ENCODE measurements at places on chromosomes 4 and X. TPM values are rescaled to one million over a fixed set of nuclear protein-coding genes. Genes with fewer than 3 reads are reported as not detected.

Gene TGIF2LX
- not detected for total RNA-seq

- no peak for DNase-seq
These were observed 4.0 kb upstream of the SH2D1A start for GRCh38 chrX:124342174-124342867.

DNA sequence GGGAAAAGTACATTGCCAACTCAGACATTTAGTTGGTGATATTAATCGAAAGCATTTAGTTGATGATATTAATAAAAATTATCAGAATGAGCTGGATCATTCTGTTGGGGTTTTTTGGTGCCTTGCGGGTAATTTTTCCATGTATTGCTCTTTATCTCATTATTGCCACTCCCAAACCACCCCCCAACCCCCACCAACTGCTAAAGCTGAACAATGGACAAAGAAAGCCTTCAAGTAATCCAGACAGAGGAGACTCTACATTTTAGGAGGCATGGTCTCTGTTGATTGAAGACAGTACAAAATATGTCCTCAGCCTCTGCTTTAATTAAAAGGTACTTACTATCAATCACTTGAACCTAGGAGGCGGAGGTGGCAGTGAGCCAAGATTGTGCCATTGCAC, 22.5 kb downstream of the PDK3 start:
- no peak for DNase-seq

GRCh38 chr4:147820975-147821374, 89.1 kb downstream of the ARHGAP10 start:
- no peak for DNase-seq

GRCh38 chrX:39418731-39419638, 617.7 kb downstream of the MID1IP1 start:
- no peak for DNase-seq

GRCh38 chr4:74037076-74037955, 1.2 kb downstream of the CXCL3 start:
- no peak for DNase-seq

GRCh38 chr4:26226629-26227376, 94.0 kb upstream of the RBPJ start:
- no peak for DNase-seq

Gene DCAF4L1
- total RNA-seq: 0.12 TPM

DNA sequence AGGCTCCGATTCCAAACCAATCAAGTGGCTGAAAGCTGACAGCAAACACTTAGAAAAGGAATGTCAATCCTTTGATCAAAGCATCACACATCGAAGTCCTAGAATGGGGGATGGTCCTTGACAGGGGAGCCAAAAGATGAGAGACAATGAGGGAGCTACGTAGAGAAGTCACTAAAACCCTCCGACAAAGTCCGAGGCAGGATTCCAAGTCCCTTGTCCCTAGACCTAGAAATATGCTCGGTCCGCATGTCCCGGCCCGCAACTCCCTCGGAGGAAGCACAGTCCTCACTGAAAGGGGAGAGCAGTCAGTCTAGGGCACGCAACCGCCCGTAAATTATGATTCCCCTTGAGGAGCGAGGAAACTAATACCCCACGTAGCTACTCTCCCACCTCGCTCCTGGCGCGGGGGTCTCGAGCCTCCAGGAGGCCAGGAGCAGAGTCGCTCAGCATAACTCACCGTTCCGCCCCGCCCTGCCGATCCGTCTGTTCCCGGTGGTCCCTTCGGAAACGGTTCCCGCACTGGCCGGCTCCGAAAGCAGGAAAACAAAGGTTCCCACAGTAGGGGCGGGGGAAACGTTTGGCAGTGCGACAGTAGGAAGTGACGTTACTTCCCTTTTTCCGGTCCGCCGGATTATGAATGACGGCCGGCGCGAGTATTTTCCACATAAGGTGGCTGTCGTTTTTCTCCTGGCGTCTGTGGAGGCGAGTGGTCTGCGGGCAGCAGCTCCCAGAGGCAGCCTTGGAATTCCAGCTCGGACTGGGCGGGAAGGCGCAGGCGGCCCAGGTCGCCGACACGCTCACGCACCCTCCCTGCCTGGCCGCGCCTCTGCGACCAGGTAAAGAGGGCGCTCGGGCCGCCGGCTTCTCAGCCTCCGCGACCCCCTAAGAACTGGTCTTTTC, at the start of the genes GSTCD and INTS12:
Gene GSTCD, plus strand, starts transcription at position 604 of the 900 bp plus-strand sequence. CDS start 8,830 bp downstream, outside the sequence.
Gene INTS12, minus strand, starts transcription at position 509 of the 900 bp plus-strand sequence. CDS start 8,684 bp downstream, outside the sequence.
- DNase-seq: peak; percentile 93

DNA sequence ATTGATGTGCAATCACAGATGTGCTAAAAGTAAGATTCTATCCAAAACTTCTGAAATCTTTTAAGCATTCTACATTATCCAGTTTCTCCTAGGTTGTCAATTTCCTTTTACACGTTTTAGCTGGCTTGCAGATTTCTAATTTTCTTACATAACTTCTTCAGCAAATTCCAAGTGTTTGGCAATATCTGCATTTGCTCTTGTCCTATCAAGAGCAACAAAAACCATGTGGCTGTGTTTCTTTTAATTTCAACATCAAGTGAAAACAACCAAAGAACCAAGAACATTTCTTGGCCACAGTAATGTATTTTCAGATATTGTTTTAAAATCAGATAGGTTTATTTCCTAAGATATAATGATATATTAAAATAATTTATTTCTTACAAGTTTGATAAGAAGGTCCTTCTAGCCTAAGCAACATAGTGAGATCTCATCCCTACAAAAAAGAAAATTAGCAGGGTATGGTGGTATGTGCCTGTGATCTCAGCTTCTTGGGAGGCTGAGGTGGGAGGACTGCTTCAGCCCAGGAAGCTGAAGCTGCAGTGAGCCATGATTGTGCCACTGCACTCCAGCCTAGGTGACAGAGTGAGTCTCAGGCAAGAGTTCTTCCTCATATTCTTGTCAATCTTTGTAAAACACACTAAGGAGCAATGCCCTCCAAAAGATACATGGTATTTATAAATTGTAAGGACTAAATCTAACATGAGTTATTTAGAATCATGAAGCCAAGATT, 131.4 kb upstream of the NAP1L5 start:
- no peak for DNase-seq

GRCh38 chr4:92994727-92995126, 691.0 kb downstream of the GRID2 start:
- no peak for DNase-seq

Gene HCCS
- total RNA-seq: 39.7 TPM

DNA sequence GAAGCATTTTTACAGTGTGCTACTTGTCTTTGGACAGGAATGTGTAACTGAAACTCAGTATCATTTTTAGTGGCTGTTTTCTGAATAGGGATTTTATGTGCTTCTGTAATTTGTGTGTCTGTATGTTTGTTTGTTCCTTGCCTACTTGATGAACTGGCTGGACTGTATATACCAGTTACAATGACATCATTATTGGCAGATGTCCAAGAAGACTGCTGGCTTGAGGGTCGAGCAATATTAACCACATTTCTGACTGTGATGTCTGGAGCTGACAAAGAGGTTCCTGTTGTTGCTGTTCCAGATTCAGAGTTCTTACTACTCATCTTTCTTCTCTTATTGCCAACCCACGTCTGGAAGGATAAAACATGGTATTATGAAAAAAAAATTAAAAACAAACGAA, 33.0 kb downstream of the HDX start:
- DNase-seq: no peak

Gene ITGB1BP2
- total RNA-seq: 3.6 TPM

- DNase-seq: no peak
These were observed 379.4 kb downstream of the GRXCR1 start for GRCh38 chr4:43271946-43272345.

GRCh38 chrX:136067097-136067496, 80.2 kb upstream of the FHL1 start:
- no peak for DNase-seq

Gene IGFBP7
- 63.0 TPM for total RNA-seq

DNA sequence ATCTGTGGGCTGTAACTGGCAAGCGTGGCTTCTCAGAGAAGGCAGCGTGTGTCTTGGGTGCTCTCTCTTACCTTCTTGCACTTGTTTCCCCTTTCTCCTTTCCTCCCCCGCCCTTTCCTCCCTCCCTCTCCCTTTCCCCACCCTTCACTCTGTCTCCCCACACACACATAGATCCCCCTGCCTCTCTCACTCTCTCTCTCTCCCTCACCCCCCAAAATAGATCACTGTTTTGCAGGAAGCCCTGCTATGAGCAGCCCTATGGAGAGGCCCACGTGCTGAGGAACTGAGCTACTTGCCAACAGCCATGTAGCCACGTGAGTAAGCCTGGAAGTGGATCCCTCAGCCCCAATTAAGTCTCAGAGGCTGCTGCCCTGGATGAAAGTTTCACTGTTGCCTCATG, 4.3 kb upstream of the PNMA6E start:
- no peak for DNase-seq

- DNase-seq: peak; percentile 95
These were observed at the start of gene TMEM187 for GRCh38 chrX:153972368-153973126. TMEM187 (plus strand) TSS chrX:153972754; CDS start chrX:153982063, 9,309 bp downstream.

GRCh38 chr4:20326977-20327376, 75.3 kb downstream of the SLIT2 start:
- no peak for DNase-seq

- no peak for DNase-seq
These were observed 54.1 kb downstream of the GAB1 start for GRCh38 chr4:143390764-143391163.

DNA sequence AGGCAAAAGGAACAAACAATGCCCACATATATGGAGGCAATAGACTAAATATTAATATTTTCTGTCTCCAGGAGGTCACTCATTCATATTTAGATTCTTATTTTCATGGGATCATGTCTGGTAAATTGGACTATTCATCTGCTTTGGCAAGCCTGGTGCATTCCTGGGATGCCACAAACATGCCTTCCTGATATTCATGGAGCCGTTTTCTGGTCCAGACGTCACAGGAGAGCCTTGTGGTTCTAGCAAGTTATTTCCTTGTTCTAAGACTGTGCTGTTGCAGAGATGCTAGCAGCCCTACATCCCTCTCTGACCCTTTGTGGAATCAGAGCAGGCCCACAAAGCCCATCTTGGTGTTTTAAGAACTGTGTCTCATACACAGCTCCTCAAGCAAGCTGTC, 16.1 kb upstream of the EXOSC9 start:
- no peak for DNase-seq

GRCh38 chr4:25001509-25001908, 29.2 kb downstream of the LGI2 start:
- no peak for DNase-seq

DNA sequence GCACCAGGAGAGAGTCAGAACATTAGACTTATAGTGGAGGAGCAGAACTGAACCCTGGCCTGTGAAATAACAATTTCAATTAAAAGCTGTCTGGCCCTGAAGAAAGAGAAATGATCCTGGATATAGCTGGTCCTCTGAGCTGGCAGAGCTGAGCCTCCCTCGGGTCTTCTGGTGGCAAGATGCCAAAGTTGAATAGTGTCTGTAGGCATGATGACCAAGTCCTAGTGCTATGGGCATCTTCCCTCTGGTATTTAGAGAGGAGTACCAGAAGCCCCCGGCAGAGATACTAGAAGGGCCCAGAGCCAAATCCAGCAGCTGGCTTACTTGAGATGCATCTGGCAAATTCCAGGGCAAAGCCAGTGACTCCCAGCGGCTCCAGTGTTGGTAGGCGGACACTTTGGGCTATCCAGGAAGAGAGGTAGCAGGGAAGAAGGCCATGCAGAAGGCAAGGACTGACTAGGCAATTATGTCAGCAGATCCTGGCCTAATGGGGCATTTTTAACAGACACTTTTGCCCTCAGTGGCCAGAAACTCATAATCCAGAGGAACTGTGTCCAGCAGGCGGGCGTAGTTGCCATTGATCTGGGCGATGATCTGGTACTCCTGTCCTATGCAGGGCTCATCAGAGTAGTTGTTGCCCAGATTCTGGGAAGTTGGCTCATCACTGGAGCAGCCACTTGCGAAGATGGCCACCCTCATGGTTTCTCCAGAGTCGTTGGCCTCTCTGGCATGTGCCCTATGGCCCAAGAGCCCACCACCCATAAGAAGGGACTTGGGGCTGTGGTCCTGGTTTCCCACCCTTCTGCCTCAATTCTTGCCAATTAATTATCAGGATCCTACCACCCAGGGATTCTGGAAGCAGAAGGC, 17.9 kb downstream of the VSIG4 start:
- DNase-seq: no peak

Gene MAGEA2
- 0.69 TPM for total RNA-seq

DNA sequence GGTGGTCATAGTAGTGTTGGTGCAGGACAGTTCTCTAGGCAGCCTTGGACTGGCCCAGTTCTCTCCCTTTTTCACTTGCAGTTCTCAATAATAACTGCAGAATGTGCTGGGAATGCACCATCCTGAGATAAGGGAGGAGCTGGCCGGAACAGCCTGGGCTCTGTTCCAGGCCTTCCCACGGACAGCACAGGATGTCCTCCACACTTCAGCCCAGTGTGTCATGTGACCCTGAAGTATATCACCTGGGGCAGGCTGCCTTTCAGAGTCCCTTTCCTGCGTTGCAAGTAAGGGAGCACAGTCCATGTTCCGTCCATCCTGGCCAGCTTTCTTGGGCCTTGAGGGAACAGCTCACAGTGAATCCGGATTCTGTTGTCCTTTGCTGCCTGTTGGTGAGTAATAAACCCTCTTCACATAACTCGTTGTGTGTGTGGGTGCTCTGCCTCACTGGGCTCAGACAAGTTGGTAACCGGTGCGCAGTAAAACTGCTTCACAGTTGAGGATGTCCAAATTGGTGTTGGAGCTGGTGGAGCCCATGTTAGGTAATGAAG, 32.3 kb upstream of the BBS12 start:
- no peak for DNase-seq

Gene GAGE13
- total RNA-seq: not detected

- no peak for DNase-seq
These were observed 101.8 kb upstream of the VCX2 start for GRCh38 chrX:8272821-8273220.

GRCh38 chr4:1550122-1551070, 133.7 kb downstream of the FAM53A start:
- no peak for DNase-seq

- DNase-seq: no peak
These were observed 151.7 kb upstream of the RPS6KA6 start for GRCh38 chrX:84339507-84340364.

Gene SLC49A3
- 3.3 TPM for total RNA-seq

DNA sequence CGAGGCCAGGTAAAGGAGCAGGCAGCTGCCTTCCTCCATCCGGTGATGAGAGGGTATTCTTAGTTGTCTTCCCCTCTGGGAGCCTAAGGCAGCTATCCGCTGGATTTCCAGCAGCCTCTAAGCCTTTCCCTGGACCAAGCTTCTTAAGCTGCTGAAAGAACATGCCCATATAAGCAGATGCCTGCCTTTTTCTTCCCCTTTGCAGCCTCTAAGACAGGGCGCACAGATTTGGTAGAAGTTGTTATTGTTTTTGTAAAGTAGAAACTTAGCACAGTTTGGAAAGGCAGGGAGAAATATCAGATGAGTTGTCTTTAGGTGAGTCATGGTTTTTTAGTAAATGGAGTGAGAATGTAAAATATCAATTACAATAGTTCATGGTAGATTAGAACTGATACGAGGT, 210.8 kb downstream of the ARHGAP10 start:
- DNase-seq: no peak

DNA sequence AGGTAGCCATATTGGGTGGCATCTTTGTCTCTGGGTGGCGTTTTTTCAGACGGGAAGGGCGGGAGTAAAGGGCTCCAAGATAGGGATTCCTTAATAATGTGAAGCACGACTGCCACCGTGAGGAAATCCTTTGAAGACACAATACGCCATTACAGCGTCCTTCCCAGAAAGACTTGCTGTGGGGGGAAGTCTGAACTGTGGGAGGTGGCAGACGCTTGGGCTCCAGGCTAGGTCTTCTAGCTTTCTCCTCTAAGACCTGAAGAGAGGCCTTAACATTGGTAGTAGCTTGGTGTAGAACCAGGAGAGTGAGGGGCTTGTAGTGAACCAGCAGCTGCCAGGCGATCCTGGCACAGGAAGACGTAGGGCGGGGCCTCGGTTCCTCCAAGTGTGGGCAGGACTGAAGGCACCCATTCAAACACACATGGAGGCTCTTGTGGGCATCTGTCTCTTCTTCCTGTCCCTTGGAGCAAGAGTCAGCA, 197.3 kb downstream of the OR13H1 start:
- no peak for DNase-seq

- DNase-seq: no peak
These were observed 120.0 kb upstream of the ZDHHC15 start for GRCh38 chrX:75642811-75643361.

All from type B pancreatic cell (in vitro differentiated cells).